ENCODE measurements at places on chromosomes 3 and 15. TPM values are rescaled to one million over a fixed set of nuclear protein-coding genes. Genes with fewer than 3 reads are reported as not detected.

GRCh38 chr15:90893175-90894090, 9.1 kb downstream of the FES start:
- no peaks in the 10 kb centered on the region for H3K36me3 ChIP-seq
- no peaks in the 10 kb centered on the region for H3K27me3 ChIP-seq
- H3K4me3 ChIP-seq = no peak overlapping the region
- no peaks in the 10 kb centered on the region for H3K4me1 ChIP-seq
- DNase-seq = no peak

The SEMA3B gene
- total RNA-seq = 11.1 TPM

The ELL3 gene
- 14.5 TPM for total RNA-seq

DNA sequence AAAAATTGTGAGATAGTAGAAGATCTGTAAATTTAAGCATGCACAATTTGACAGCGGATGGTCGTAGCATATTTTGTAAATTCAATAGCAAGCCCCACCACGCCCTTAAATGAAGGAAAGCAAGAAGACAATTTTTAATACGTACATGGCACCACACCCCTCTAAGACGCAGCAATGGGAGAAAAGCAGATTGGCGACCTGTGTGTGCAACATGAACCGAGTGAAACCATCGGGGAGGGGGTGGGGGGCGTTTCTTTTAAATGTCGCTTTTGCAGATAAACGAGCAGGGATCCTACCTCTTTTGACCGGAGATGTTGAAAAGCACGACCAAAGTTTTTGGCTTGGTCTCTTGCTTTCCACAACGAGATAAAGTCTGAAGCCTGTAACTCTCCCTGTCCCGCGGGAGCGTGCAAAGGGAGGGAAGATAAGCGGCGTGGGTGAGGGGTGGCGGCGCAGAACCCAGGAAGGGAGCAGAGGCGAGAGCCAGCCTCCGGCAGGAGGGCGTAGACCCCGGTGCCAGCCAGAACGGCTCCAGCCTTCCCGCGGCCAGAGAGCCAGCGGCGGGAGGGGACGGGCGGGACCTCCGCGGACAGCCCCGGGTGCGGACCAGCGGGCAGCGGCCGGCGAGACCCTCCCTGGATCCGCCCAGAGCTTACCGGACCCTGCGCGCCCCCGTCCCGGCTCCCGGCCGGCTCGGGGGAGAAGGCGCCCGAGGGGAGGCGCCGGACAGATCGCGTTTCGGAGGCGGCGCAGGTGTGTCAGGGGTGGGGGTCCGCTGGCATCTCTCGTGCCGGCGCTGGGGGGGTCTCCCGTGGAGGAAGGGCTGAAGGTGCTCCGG, at the start of gene CHL1:
Gene CHL1 (plus strand): TSS at position 453 of the 838 bp plus-strand sequence. CDS start 123,014 bp downstream, outside the sequence.
- no peaks in the 10 kb centered on the region for H3K27me3 ChIP-seq
- H3K27ac ChIP-seq = peak within 1 kb of the TSS; percentile 66
- H3K4me1 ChIP-seq = no peaks in the 10 kb centered on the region
- DNase-seq = no peak

DNA sequence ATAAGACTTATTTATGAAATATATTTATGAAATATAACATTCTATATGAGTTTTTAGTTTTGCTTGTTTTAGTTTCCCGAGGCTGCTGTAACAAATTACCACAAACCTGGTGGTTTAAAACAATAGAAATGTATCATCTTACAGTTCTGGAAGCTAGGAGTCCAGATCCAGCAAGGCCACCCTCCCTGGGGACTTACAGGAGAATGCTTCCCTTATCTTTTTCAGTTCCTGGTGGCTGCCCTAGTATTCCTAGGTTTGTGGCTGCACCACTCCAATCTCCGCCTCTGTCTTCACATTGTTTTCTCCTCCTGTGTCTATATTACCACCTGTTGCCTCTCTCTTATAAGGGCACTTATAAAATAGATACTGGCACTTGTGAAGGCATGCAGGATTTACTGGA, 877.8 kb downstream of the TUSC7 start:
- no peaks in the 10 kb centered on the region for H3K27me3 ChIP-seq
- no peak for DNase-seq
- H3K4me3 ChIP-seq = no peak overlapping the region
- no peak overlapping the region for H3K27ac ChIP-seq

The CMTM8 gene
- 19.3 TPM for total RNA-seq

Measured in breast epithelium (tissue), 4 donors.